ENCODE measurements at places on chromosomes 7 and 10. TPM values are rescaled to one million over a fixed set of nuclear protein-coding genes. Genes with fewer than 3 reads are reported as not detected.

The EVX1 gene
- not detected for total RNA-seq

The LIPN gene
- not detected for total RNA-seq

The CTBP2 gene
- total RNA-seq = 152 TPM

The PRKAR2B gene
- 0.15 TPM for total RNA-seq

The LRGUK gene
- total RNA-seq = 0.19 TPM

The MSMB gene
- total RNA-seq = not detected

The IKZF1 gene
- total RNA-seq = not detected

The IL2RA gene
- total RNA-seq = not detected

DNA sequence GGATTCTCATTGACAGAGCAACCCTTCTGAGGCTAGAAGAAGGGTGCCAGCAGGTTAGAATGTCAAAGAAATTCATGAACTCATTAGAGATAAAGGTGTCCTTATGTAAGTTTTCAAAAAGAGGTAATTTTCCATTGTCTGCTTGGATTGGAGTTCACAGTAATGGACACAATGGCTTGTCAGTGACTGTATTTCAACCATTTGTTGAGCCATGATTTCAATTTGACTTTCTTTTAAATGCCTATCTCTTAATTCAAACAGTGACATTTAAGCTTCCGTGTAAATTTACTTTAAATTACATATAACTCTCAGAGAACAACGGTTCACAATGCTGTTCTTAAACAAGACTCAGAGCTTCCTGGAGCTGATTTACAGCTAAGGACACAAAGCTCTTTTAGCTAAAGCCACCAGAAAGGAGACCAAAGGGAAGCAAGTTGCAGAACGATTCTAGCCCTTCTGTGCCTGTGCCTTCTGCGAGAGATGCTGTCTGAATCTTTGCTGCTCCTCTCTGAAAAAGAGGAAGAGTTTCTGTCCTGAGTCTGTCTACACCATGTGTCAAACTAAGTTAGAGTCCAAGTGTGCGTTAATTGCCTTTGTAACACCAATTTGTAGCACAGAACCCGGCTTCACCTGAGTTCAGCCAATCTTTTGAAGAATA, 42.2 kb upstream of the PFKP start:
- no peak overlapping the region for H3K4me3 ChIP-seq
- no peaks in the 10 kb centered on the region for H3K36me3 ChIP-seq
- H3K4me1 ChIP-seq = no peaks in the 10 kb centered on the region
- DNase-seq = no peak

GRCh38 chr7:122844191-122844988, 41.9 kb downstream of the CADPS2 start:
- peaks cover 11% of the 10 kb centered on the region for H3K4me1 ChIP-seq
- no peak for DNase-seq
- no peak overlapping the region for H3K27ac ChIP-seq
- H3K27me3 ChIP-seq = no peaks in the 10 kb centered on the region
- H3K36me3 ChIP-seq = no peaks in the 10 kb centered on the region

DNA sequence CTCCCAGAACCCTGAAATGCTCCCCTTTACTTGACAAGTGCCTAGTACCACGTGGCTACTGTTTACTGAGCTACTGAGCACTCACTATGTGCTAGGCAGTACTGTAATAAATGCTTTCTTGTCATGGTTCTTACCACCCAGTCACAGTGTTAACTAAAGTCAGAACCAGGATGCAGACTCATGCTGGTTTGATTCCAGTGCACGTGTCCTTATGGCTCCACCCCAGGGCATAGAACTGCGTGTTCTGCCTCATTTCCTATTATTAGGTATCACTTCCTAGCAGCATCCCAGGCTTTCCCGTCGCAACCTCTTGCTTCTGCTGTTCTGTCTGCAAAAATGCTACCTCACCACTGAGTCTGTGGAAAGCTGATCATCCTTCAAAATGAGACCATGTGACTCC, 71.7 kb upstream of the DOCK1 start:
- DNase-seq = no peak
- H3K4me3 ChIP-seq = no peak overlapping the region
- H3K36me3 ChIP-seq = no peaks in the 10 kb centered on the region
- H3K27ac ChIP-seq = no peak overlapping the region

DNA sequence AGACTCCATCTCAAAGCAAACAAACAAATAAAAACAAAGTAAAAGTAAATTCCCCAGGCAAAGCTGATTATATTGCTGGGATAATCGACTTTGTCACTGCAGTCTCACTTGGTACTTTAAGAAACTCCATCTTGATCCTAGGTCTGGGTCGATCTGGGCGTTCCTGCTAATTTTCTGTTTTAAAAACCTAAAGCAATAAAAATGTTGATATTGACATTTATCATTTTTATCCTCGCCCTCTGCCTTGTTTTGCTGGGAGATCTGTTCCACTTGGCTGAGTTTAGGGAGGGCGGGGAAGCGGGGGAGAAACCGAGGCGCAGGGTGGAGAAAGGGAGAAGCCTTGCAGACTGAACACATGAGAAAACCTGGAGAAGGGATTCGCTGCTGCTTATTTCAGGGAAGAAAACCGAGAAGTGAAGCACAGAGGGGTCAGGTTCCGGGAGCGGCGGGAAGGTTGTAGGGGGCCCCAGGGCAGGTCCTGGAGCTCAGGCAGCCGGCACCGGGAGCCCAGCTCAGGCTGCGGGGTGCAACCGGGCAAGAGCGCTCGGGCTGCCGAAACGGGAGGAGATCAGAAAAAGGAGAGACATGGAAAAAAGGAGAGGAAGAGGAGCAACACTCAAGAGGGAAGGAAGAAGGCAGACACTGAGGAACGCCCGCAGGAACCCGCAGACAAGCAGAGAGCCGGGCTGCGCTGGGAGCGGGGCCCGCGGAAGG, 27.3 kb upstream of the KMT2C start:
- no peaks in the 10 kb centered on the region for H3K27me3 ChIP-seq
- peak overlapping the region; percentile 77 for H3K27ac ChIP-seq

DNA sequence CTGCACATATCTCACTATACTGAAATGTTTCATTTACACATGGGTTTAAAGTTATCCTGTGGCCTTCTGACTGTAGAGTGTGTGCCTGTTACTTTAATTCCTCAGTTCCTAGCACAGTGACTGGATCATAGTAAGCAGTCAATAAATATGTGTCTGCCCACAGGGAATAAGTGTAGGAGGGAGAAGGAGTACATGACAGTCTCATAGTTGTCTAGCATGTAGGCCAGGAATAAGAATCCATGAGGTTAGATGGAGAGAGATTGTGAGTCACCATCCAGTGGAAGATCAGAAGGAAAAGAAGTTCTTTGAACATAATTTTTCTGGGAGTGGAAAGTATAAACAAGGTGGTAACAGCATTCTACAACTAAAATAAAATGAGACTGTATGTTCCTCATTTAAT, 36.6 kb upstream of the SEMA3A start:
- H3K36me3 ChIP-seq = no peaks in the 10 kb centered on the region
- no peaks in the 10 kb centered on the region for H3K27me3 ChIP-seq
- H3K27ac ChIP-seq = peak overlapping the region; percentile 20
- peaks cover 24% of the 10 kb centered on the region for H3K4me1 ChIP-seq
- no peak for DNase-seq
- no peak overlapping the region for H3K4me3 ChIP-seq

- peaks cover 12% of the 10 kb centered on the region for H3K27me3 ChIP-seq
These were observed 874 bp upstream of the BAMBI start for GRCh38 chr10:28676326-28676967.

DNA sequence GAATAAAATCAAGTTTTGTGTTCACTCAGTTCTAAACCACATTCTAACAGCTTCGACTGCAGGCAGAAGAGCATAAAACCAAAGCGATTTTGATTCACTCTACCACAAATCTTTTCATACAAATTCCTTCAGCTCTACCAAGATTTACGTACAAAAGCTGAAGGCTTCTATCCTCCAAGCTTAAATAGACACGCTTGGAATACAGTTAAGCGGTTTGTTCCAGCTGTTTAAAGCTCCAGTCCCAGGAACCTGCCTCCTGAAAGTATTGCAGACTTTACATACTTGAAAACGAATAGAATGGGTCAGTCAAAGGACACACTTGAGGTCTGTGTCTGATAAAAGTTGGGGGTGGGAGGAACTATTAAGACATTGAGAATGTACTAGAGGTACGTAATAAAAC, 102.9 kb downstream of the MPP7 start:
- H3K4me1 ChIP-seq = no peaks in the 10 kb centered on the region
- no peaks in the 10 kb centered on the region for H3K36me3 ChIP-seq
- H3K27me3 ChIP-seq = no peaks in the 10 kb centered on the region

DNA sequence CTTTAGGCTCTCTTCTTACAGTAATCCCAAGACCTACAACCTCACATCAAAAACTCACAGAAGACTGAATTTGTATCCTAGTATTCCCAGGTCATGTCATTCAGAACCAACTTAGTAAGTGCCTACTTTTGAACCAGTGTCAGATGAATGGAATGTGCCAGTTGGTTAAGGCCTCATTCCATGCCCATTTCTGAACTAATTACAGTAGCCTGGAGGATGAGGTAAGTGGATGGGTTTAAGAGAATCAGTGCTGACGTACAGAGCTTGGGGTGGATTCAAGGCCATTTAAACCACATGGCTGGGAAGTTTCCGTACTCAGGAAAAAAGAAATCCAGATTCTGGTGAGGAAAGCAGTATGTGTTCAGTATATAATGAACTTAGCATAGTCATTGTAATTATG, 21.9 kb upstream of the FOXP2 start:
- H3K4me3 ChIP-seq = no peak overlapping the region
- H3K4me1 ChIP-seq = no peaks in the 10 kb centered on the region
- H3K36me3 ChIP-seq = no peaks in the 10 kb centered on the region
- no peak overlapping the region for H3K27ac ChIP-seq
- DNase-seq = no peak

- H3K4me3 ChIP-seq = no peak overlapping the region
- H3K27ac ChIP-seq = no peak overlapping the region
- peaks cover 12% of the 10 kb centered on the region for H3K36me3 ChIP-seq
- H3K27me3 ChIP-seq = no peaks in the 10 kb centered on the region
These were observed 23.8 kb downstream of the MAPK8 start for GRCh38 chr10:48330269-48330668.

- H3K4me1 ChIP-seq = peaks cover 7% of the 10 kb centered on the region
- no peak for DNase-seq
- no peak overlapping the region for H3K27ac ChIP-seq
- H3K4me3 ChIP-seq = no peak overlapping the region
- H3K36me3 ChIP-seq = peaks cover 12% of the 10 kb centered on the region
These were observed 36.3 kb downstream of the NHLRC2 start for GRCh38 chr10:113890769-113891168.

DNA sequence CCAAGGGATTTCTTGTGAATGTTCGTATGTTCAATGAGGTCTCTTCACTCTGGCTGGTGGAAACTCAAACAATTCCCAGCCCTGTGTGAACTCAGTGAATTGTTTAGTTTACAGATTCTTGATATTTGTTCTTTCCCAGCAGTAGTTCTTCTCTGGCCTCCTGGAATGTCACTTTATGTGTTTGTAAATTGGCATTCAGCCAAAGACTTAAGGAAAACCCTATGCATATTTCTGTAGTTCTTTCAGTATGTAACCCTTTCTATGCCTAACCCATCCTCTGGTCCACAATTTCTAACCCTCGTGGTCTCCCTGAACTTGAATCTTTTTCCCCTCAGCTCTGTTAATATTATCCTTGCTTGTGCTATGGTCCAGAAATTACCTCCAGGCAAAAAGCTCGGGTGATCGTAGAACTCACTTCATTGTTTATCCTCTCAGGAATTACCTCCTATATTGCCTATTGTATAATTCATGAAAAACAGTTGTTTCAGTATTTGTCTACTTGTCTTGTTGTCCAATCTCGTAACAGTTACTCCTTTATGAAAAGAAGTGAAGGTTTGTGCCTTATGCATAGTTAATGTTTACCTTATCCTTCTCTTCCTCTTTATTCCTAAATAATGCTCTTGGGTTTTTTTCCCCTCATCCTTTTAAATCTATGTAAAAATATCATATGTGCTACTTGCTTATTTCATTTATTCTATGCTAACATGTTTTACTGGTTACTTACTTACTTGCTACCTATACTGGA, 23.7 kb upstream of the AGR3 start:
- peak; percentile 28 for DNase-seq
- H3K27ac ChIP-seq = no peak overlapping the region
- no peaks in the 10 kb centered on the region for H3K27me3 ChIP-seq
- H3K36me3 ChIP-seq = no peaks in the 10 kb centered on the region

DNA sequence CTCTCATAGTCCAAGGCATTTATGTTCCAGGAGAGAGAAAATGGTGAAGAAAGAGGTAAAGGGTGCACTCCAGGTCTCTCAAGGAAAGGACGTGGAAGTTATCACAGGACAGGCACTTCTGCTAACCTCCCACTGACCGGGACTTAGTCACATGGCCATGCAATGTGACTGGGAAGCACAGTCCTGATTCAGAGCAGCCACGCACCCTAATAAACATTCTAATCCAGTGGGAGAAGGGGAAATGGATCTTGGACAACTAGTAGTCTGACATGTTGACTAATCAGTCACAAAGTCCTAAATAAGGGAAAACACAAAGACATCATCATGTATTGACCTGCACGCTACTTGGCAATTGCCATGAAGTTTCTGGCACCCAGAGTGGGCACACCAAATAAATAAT, 417.5 kb upstream of the ZMIZ1 start:
- no peak for DNase-seq
- no peak overlapping the region for H3K4me3 ChIP-seq
- peaks cover 85% of the 10 kb centered on the region for H3K27me3 ChIP-seq
- no peaks in the 10 kb centered on the region for H3K4me1 ChIP-seq

- H3K36me3 ChIP-seq = peaks cover 5% of the 10 kb centered on the region
- H3K4me3 ChIP-seq = no peak overlapping the region
- peaks cover 23% of the 10 kb centered on the region for H3K27me3 ChIP-seq
- no peak for DNase-seq
- H3K27ac ChIP-seq = no peak overlapping the region
These were observed 86.2 kb downstream of the SLC16A9 start for GRCh38 chr10:59623133-59624121.

DNA sequence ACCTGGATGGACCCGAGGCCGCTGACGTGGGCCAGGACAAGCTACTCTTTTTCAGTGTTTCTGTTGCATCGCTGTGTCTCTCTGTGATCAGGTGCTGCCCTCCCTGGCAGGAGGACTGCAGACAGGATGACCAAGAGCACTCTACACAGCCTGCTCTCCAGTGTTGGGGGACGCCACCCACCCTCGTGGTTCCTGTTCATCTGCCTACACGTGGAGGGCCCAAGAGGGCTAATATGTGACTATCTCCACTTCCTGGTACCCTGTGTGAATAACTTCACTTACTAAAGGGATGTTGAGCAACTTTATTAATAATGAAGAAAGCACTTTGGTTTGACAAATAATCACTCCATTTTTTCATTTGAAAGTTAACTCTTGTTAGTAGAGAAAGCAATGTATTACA, 101.3 kb downstream of the EGFR start:
- peak overlapping the region; percentile 70 for H3K27ac ChIP-seq
- peaks cover 38% of the 10 kb centered on the region for H3K4me1 ChIP-seq
- no peak for DNase-seq

- H3K36me3 ChIP-seq = no peaks in the 10 kb centered on the region
- no peaks in the 10 kb centered on the region for H3K27me3 ChIP-seq
- no peak for DNase-seq
- no peak overlapping the region for H3K4me3 ChIP-seq
- no peak overlapping the region for H3K27ac ChIP-seq
These were observed 314.9 kb downstream of the LRMDA start for GRCh38 chr10:75746356-75746755.

GRCh38 chr10:62527019-62527827, 153.1 kb downstream of the ZNF365 start:
- no peaks in the 10 kb centered on the region for H3K4me1 ChIP-seq
- no peaks in the 10 kb centered on the region for H3K36me3 ChIP-seq
- no peak overlapping the region for H3K4me3 ChIP-seq
- no peak for DNase-seq
- H3K27ac ChIP-seq = no peak overlapping the region

GRCh38 chr7:29282819-29283414, 88.3 kb downstream of the CHN2 start:
- no peak for DNase-seq
- H3K36me3 ChIP-seq = peaks cover 6% of the 10 kb centered on the region
- H3K4me3 ChIP-seq = no peak overlapping the region
- H3K27me3 ChIP-seq = no peaks in the 10 kb centered on the region
- peaks cover 47% of the 10 kb centered on the region for H3K4me1 ChIP-seq
- no peak overlapping the region for H3K27ac ChIP-seq

All from MCF 10A (cell line).